KBM-7 (cell line): ENCODE measurements at places on chromosomes 4 and X.

- no peak for DNase-seq
These were observed 232.0 kb upstream of the KLF8 start for GRCh38 chrX:56000174-56000573.

- no peak for DNase-seq
These were observed at the start of gene AMBN for GRCh38 chr4:70591955-70592582. Gene AMBN, plus strand, starts transcription at chr4:70592256. Its CDS starts 103 bp downstream, at chr4:70592359.

DNA sequence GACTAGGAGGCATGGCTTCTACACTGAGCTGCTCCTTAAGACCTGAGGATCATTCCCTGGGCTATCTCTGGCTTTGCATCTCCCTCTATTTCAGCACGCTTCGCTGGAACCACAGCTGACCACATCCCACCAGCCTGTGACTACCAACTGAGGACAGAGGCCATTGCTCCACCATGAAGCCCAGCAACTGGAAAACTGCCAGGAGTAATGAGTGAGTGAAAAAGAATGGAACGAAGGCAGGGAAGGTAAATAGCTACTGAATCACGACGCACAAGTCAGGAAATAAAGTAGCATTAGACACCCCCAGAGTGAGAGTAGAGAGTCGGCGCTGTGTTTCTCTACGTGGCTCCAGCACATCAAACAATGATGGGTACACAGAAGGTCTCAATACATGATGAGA, 314.7 kb downstream of the LDB2 start:
- no peak for DNase-seq

GRCh38 chr4:76016393-76016792, 6.9 kb downstream of the CXCL10 start:
- no peak for DNase-seq

DNA sequence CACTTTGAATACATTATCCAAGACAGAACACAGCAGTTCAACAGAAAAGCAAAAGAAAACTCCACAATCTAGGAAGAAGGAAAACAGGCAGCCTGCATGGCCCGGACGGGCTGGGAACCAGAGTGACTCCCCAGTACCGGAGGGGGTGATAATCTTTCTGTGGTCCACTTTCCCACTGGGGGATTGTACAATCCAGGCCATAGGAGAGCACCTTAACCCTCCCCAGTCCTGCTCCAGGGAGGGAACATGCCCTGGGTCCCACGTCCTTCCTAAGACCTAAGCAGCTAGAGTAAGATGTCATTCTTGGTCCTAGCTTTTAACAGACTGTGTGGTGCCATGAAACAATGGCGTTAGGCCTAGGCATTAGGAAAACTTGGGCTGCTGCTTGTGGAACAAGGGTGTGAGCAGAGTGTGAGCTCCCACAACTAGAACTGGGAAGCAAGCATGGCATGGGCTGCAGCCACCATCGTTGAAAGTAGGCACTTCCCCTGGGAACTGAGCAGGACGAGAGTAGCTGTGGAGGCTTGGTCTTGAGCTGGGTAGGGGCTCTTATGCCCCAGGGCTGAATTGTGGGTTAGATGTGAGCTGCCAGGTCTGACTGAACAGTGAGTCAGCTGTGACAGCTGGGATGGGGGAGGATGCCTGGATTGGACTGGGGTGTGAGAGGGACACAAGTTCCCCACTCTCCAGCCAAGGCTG, 42.4 kb downstream of the NAT8L start:
- DNase-seq, result no peak

- DNase-seq, result no peak
These were observed 8.0 kb downstream of the OFD1 start for GRCh38 chrX:13742397-13743176.

GRCh38 chr4:173379929-173380328, 9.2 kb downstream of the SAP30 start:
- no peak for DNase-seq

- no peak for DNase-seq
These were observed 173.7 kb downstream of the PWWP3B start for GRCh38 chrX:106341823-106342222.

GRCh38 chrX:135489542-135489941, 30.9 kb upstream of the INTS6L start:
- no peak for DNase-seq

- DNase-seq, result no peak
These were observed 30.2 kb downstream of the SPANXD start for GRCh38 chrX:141668371-141668770.
